ENCODE measurements at places on chromosomes 1 and 21.

- DNase-seq, result peak; percentile 72
Observed at GRCh38 chr1:237556911-237557310, 333.8 kb downstream of the ZP4 start.

DNA sequence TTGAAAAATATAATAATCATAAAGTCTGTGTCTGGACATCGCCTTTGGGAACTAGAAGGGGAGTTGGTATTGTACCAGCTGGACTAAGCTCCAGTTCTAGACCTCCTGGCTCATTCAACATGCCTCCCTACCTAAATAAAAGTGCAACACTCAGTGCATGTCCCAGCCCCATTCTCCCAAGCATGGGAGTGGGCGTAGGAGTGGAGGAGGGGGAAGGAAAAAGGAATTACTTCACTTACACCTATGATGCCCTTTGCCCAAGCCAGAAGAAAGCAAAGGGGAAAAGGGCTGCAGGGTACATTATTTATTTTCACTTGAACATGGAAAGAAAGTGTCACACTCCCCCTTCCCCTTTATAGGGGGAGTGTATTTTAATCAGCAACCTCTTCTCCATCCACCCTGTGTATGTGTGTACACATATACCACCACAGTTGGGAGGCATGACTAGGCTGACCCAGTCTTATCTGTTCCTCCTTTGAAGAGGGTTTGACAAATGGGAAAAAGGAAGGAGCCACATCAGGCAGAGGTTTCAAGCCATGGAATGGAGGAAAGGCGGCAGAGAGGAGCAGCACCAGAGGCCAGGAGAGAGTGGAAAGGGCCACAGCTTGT lies 3.2 kb downstream of the NIT1 start:
- no peak for DNase-seq

DNA sequence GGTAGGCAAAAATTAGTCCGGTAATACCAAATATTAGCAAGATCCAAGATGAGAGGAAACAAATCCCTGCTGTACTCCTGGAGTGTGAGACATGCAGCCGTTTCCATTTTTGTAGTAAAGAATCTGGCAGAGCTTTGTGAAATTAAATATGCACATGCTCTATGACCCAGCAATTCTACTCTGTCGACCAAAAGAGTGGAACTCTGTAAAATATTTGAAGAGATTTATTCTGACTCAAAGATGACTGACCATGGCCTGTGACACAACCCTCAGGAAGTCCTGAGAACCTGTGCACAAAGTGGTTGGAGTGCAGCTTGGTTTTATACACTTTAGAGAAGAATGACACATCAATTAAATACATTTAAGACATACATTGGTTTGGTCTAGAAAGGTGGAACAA lies 16.2 kb downstream of the HAX1 start:
- DNase-seq, result no peak

GRCh38 chr1:28297826-28298225 lies 31.0 kb upstream of the MED18 start:
- DNase-seq, result no peak

- no peak for DNase-seq
Observed at GRCh38 chr1:51019811-51020210, 49.8 kb downstream of the CDKN2C start.

DNA sequence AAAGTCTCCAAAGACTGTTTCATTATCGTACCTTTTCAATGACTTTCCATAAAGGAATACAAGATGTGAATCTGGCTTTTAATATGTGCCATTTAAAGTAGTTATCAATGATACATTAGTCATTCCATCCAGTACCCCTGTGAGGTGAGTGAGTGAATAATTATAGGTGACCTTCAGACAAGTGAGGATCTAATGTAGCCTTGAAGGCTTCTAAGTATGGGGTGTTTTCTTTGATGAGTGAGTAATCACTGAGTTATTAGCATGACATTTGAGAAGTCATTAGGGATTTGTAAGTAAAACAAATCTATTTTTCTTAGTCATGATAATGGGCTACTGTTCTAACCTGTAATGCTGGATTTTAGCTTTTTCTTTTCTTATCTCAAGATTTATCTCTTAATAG lies 831.4 kb downstream of the ADGRL2 start:
- no peak for DNase-seq

DNA sequence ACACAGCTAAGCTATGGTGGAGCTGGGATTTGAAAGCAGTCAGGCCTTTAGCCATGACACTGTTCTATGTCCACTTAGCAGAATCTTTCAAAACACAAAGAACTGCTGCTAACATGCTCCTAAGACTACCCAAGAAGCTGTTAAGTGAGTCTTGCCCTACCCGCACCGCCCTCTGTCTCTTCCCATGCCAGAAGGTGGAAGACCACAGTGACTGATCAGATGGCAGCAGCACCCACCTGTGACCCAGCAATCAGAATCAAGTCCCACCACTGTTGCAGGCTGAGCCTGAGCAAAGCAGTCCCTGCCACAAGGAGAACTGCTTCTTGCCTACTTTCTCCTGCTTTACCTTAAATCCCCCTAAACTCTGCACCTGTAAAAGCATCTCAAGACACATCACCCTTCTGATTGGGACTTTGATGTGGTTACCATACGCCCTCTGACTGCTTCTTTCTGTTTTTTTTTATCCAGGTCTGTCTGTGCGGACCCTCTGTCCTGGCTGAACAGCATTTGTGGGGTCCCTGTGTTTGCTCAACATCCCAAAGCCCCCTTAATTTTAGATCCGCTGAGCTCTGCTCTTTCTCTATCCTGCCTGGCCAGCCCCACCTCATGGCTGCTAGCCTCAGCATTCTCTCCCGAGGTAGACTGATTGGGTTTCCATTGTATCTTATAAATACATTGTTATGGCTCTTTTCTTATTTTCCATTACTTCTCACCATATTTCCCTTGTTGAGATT lies 16.0 kb downstream of the IRF2BP2 start:
- no peak for DNase-seq

DNA sequence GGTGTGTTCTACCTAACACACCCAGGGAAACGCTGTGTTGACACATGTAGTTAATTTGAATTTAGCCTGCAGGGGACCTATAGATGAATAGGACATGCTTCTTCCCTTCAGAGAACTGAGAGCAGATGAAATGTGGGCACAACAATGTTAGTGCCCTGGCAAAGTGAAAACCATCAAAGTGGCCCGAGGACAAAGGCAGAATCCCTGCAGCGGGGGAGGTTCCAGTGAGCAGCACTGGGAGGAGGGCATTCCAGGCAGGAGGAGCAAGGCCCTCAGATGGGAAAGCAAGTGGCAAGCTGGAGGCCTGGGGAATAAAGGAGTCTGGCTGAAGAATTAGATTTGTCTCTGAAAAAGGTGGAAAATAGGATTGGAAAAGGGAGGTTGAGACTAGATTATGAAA lies 37.2 kb downstream of the C1orf94 start:
- DNase-seq, result no peak

DNA sequence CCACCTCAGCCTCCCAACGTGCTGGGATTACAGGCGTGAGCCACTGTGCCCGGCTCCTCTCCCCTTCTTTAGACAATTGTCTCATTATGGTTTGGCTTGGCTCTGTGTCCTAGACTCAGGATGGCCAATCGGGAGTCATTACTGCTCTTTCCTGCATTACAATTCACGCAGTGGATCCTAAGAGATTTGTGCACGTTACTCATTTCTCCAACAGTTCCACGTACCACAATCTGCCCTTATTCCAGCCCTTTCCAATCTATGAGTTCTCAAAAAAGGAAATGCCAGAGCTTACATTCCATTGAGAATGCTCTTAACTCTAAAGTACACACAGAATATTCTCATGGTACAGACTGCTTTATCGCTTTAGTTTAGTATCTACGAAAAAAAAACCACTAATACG lies 357.0 kb downstream of the GPATCH2 start:
- DNase-seq, result no peak

DNA sequence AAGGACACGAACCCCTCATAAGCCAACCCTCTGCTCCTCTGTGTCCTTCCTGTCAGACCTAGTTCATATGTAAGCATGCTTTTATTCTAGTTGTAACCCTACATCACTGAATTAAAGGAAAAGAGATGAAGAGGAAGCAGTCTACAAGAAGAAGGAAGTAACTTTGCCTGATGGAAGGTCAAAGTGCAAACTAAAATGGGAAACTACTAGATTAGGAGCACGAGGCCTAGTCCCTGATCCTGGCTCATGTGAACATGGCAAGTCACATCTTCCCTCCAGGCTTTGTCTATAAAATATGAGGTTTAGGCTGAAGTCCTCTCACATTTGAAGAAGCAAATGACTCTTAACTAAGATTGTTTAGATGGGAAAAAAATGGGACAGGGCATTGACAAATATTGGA lies 13.2 kb downstream of the ZMYND12 start:
- no peak for DNase-seq

- DNase-seq, result no peak
Observed at GRCh38 chr1:201692555-201693394, 136.2 kb upstream of the IPO9 start.

GRCh38 chr1:35809114-35810095 lies 1.6 kb downstream of the AGO4 start:
- no peak for DNase-seq

DNA sequence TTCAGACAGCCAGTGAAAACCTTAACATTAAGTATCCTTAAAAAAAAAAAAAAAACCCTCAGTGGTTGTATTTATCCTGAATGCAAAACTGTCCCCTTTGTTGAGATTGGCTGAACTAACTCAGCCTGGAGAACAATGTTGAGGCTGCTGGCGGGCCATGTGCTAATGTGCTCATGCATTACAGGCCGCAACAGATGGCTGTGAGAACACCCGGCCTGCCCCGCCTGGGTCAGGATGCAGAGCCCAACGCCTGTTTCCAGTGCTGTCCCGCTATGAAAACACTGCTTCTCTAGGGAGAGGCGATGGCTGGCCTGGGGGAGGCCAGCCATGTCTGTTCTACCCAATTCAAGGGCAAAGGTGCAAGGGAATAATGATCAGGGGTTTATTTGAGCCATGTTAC lies 13.8 kb downstream of the OLIG2 start:
- peak; percentile 95 for DNase-seq

DNA sequence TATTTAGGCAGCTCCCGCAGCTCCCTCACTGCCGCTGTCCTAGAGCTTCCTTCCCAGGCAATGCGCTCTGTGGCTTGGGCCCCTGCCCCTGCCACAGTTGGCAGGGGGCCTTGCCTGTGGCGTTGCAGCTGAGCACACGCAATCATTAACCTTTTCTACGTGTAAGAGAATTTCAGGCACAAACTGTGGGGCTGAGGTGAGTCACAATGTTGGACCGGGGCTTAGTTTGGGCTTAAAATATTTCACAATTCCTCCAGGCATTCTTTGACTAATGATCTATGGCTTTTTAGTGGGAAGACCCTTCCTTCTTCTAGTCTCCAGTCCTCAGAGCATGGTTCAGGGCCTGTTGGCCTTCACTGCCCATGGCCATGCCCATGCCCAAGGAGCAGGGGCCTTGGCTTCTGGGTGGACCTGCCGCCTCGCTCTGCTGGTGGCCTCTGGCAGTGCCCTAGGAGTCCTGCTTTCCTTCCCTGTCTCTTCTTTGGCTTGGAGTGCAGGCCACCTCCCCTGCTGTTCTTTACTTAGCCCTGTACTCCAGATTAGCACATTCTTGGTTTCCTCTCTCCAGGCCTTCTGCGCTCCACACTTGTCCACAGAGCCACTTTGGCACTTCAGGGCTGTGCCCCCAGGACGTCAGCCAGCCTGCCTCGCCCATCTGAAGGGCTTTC lies 39.2 kb downstream of the MAPKAPK2 start:
- no peak for DNase-seq

DNA sequence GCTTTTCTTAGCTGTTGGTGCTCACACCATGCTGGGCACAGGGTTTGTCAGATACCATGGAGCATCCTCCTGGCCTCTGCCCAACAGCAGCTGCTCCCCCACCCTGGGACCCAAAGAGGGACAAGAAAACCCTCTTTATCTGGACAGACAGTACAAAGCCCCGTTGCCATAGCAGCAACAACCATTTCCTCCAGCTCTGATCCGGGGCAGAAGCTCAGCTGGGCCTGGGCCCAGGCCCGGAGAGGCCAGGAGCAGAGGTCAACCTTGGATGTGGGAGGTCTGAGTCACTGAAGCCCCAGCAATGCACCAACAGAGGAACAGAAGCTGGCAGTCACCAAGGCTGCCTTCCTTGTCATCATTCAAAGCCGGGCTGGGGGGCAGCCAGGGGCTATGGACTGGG lies 228.4 kb upstream of the POU3F1 start:
- peak; percentile 8 for DNase-seq

- DNase-seq, result no peak
Observed at GRCh38 chr21:37628362-37628761, 261.8 kb downstream of the DYRK1A start.

DNA sequence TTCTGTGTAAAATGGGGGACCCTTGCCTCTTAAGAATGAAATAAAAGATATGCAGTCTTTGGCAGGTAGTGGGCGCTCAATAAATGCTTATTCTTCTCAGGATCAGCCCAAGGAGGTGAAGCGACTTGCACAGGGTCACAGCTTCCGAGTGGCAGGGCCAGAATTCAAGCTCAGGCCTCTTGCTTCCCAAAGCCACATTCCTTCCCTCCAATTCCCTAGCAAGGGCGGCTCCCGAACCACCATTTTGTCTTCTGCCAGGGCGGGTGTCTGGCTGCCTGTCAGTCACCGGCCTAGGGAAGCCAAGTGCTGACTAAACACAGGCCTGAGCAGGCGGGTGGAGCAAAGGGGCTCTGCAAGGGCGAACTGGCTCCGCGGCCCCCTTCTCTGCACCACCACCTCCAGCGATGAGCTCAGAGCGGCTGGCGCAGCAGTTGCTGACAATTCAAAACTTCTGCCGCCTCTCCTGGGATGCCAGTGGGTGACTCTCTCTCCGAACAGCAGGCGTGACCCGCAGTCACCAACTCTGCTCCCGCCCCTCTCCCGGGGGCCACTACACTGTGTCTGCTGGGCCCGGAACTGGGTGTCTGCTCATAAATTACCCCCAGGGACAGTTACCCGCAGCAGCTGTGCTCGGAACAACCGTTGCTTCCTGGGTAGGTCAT lies 10.8 kb downstream of the GPR3 start:
- DNase-seq, result no peak

GRCh38 chr21:36178349-36178748 lies 21.7 kb downstream of the DOP1B start:
- no peak for DNase-seq

DNA sequence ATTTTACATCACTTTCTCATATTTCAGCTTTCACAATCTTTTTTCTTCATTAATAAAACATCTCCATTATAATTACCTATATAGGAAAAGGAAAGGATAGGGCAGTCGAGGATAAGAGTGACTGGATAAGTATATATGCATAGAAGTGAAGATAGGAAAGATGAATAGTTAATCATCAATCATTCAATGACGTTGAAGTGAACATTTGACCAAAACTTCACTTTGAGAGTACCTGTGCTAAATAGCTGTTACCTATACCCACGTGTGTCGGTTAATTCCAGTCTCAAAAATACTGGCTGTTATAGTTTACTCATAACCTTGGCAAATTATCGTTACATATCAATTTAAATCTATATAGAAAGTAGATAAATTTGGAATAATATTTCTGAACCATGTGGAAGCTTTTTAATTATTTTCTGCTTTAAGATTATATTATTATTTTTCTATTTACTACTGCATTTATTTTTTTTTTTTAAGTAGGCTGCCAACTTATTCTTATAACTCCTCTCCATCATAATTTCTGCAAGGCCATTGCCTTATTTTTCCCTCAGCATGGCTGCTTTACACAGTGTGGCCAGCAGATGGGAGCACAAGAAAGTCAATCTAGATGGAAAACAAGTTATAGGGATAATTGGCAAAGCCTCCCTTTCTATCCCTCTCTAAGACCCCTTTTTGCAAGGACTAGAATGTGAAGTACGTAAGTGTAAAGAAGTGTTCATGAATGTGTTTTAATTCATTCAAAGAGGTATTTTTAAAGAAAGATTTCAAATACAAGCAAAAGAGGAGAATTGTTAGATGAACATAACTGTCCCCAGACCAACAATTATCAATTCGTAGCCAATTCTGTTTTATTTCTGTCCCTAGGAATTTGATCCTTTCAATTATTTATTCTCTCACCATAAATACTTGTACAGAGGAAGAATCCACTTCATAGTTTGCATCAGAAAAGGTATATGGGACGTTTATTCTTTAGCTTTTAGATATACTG lies 290.4 kb downstream of the KCNT2 start:
- peak; percentile 47 for DNase-seq

Data from Ammon's horn (tissue), 1 donor.